Activated CD4-positive, CD25-positive, alpha-beta regulatory T cell treated with anti-CD3 and anti-CD28 coated beads, Interleukin-2, amount 50 U/mL, for 72 hours (primary cell): ENCODE measurements at places on chromosomes 2 and 18.
A peak's percentile ranks its signal among the peaks of the same experiment; 100 is the strongest.

DNA sequence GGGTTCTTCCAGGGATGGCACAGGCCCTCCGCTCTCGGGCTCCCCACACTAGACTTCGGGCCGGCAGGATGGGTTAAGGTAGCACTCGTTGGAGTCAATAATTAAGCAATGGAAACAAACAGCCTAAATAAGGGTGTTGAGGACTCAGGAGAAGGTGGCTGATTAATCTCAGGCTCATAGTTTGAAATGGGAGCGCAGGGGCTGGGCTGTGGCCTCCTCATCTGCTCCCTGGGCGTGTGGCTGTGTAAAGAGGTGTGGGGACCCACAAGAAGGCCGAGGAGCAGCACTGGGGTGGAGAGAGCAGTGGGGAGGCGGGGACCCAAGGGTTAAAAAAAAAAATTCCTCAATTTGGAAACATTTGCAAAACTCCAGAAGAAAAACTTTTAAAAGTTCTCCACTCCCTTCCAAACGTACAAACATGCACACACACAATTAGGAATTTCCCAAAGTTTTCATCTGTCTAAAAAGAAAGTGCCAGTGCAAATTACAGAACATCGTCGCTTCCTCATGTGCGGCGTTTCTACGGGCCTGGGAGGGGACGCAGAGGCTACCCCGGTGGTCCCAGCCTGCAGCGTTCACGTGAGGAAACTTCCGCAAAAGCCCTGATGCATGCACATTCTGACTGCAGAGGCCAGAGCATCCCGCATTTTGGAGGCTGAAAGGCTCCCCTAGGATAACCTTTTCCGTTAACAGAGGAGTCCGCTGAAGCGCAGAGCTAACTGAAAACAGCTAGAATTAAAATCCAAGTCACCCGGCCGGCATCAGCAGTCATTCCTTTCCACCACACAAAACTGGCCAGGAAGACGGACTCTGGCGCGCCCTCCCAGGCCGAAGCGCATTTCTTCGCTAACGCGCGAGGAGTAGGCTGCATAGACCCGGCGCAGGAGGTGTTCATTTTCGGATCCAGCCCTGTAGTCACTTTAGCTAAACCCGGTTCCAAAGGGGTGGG lies 1.0 kb upstream of the TUBB6 start:
- no peak for DNase-seq

- no peak for DNase-seq
These were observed 58.4 kb downstream of the SPIRE1 start for GRCh38 chr18:12599543-12599942.

DNA sequence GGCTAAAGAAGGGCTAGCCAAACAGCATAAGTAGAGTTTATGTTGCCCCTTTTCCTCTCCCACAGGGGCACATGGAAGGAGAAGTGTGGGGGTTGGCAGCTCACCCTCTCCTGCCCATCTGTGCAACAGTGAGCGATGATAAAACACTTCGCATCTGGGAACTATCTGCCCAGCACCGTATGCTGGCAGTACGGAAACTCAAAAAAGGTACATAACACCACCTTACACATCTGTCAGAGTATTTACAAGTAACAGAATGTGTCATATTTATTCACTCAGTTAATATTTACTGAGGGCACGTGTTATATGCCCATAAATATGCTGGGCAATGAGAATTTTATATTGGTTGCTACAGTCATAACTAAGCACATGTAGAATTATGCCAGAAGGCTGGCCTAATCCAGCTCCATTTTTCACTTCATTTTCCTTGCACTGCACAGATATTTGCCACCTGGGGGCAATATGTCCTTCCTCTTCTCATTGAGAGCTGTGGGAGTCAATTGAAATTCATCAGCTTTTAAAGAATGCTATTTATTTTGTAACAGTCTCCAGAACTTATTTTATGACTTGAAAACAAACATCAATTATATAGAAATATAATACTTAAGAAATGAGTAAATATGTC lies 150.6 kb downstream of the RTN4 start:
- DNase-seq = no peak

- DNase-seq = peak; percentile 15
These were observed 133.3 kb downstream of the ALPK2 start for GRCh38 chr18:58495634-58496033.

DNA sequence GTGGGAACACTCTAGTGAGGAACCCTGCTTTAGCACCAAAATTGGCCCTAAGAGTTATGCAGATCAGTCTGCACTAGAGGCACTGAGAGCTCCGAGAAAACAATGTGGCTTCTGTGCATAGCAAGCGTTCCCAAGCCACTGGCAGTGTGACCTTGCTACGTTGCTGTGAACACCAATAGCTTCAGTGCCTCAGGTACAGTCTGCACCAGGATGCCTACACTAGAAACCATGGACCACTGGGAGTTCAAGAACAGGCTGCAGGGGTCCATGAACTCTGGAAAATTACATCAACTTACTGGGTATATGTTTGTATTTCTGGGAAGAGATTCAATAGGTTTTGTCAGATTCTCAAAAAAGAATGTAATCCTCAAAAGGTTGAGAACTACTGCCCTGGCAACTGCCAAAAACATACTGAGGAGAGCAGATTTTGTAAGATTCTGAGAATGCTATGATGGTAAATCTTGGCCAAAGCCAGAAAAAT lies 18.3 kb upstream of the SP3 start:
- DNase-seq = no peak

- DNase-seq = no peak
These were observed 91.7 kb upstream of the MBOAT2 start for GRCh38 chr2:9095226-9095625.

- no peak for DNase-seq
These were observed 122.7 kb downstream of the TCF4 start for GRCh38 chr18:55465313-55465712.

GRCh38 chr2:41647468-41648050 lies 400.3 kb upstream of the PKDCC start:
- no peak for DNase-seq

- DNase-seq = no peak
These were observed 766 bp downstream of the PDE6D start for GRCh38 chr2:231780123-231780908.

DNA sequence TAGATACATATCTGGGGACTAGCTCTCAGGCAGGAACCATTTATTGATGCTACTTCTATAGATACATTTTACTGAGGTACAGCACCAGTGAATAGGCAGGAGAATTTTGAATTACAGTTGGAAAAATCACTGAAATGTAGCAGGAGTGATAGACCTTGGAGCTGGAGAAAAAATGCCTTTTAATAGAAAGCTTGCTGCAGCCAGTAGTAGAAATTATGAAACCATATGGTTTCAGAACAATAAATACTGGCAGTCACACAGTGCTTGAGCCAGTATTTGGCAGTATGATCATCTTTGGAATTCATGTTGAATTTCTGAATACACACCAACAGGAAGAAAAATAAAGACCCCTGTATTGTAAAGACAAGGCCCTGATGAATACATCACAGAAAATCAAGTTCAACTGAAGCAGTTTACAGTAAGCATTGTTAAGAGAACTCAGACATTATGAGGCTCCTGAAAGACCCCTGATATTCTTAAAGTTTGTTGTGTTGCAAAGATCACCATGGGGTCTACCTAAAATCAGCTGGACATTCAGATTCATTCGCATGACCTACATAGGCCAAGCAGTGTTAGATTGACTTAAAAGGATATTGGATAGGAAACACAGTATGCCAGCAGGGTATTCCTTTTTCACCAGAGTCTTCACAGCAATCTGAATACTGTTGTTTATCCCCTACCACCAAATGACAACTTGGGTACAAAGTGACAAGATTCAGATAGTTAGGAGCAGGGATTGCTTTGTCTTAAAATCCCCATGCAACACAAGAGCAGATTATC lies 139.0 kb downstream of the EHBP1 start:
- no peak for DNase-seq

GRCh38 chr18:62336618-62337017 lies 11.5 kb downstream of the TNFRSF11A start:
- no peak for DNase-seq

GRCh38 chr2:172113617-172114016 lies 10.9 kb upstream of the DLX2 start:
- DNase-seq = no peak

DNA sequence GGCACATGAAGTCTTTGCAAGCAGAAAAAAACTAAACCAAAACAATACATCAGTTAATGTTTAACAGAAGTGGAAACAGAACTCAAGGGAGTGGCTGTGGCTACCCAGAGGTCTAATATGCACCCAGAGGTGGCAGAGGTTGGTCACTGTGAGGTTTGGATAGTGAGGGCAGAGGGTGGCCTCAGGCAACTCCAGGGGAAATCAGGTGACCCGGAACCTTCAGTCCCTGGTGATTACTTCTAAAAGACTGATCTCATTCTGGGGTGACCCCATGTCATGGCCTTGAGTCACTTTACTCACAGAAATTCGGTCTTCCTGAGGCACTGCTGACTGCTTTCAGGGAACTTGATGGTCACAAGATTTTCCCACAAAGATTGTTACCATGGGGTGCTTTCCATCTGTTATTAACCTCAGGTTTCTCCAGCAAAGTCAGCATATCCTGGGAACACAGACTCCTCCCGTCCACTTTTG lies 99.4 kb downstream of the TMEM17 start:
- no peak for DNase-seq

- no peak for DNase-seq
These were observed 14.3 kb upstream of the ST8SIA5 start for GRCh38 chr18:46771141-46771540.

DNA sequence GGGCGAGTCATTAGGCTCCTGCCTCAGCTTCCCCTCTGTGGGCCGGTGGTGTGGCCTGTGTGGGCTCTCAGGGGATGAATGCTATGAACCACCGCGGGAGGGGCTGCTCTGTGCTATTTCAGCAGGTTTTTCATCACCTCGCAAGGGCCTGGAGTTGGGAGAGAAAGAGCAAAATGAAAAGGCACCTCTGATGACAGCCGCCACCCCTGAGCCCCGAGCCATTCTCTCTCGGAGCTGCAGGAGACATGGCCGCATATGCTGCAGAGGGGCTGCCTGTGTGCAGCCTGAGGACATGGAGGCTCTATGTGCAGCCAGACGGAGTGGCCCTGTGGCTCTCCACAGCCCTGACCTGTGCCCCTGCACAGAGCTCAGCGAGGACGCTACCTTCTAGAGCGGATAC lies 96.2 kb upstream of the CTDP1 start:
- no peak for DNase-seq

DNA sequence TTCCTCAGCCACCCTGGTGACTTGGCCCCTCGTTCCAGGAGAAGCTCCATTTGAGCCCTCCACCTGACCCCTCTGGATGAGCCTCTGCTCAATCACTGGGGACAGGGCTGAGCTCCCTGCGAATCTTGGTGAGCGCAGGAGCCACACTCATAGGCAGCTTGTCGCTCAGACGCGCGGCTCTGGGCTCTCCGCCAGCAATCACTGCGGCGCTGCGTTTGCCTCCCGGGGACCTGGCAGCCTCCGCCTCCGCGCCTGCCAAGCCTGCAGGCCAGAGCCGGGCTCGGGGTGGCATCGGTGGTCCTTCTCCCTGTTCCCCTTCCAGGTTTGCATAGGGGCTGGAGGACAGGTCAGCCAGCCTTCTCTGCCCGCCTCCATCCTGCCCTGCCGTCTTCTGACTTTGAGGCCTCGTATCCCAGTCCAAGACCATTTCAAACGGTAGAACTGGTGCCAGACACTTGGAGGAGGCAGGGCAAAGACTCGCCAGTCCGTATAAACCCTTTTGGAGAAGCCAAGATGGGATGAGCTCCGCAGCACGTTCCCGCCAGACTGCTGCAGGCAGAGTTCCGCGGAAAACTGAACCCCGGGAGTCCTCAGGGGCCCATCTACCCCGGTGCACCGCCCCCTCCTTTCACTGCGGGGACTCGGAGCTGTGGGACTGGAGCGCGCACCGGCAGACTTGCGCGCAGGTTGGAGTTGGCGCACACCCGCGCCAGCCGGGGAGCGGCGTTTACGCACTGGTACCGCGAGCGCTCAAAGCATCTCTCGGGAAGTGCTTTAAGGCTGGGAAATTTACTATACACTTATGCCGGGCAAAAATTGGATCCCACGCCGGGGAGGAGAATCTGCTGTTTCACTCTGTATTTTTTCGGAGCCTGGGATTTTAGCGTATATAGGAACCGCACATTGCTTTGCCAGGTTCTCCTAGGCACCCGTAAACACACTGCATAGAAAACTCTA lies 1.1 kb upstream of the TACR1 start:
- no peak for DNase-seq

DNA sequence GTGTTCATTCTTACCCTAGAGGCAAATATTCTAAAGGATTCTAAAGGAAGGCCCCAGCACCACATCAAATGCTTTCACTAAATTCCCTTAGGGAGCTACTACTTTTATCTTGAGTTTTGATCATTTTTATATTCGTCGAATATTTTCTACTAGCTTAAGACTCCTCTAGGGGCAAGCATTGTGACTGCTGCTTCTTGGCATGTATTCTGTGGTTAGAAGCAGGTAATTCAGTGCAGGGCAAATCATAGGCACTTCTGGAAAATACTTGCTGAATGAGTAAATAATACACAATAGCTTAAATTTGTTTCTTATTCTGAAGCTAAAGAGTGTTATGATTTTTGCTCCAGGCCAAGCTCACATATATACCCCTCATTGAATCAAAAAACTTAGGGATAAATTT lies 136.4 kb downstream of the LRP2 start:
- DNase-seq = no peak

DNA sequence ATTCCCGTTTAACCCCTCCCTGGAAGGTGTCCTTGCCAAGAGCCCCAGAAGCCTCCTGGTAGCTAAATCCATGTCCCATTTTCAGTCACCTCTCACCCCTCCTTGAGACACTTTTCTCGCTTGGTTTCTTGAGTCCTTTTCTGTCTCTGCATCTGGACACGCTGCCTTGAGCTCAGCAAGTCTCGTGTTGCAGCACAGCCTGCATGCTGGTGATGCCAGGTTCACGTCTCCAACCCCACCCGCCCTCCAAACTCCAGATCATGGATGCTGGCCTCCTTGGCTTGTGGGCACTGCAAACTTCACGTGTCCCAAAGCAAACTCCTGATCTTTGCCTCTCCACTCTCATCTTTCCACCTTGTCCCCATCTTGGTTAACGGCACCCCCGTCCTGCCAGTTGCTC lies 39.3 kb downstream of the CENPO start:
- DNase-seq = no peak

- DNase-seq = no peak
These were observed 62.6 kb upstream of the NEDD4L start for GRCh38 chr18:57981308-57982028.

GRCh38 chr18:44258576-44258975 lies 422.1 kb upstream of the SETBP1 start:
- DNase-seq = no peak

GRCh38 chr2:137316075-137316474 lies 550.7 kb downstream of the THSD7B start:
- no peak for DNase-seq

DNA sequence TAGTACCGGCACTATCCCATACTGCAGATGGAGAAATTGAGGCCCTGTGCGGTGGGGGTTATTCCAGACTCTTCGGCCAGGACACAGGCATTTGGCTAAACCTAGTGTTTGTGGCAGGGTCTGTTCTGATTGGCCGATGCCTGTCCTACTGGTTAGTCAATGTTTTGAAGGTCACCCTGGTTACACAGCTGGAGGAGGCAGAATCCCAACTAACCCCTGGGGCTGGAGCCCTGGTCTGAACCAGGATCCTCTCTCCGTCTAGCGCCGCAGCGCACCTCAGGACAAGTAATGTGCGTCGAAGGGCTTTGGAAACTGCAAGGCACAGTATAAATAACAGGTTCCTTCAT lies 19.4 kb downstream of the TEX44 start:
- DNase-seq = peak; percentile 47

- no peak for DNase-seq
These were observed 16.4 kb downstream of the TNS1 start for GRCh38 chr2:217986256-217986961.
